Fibroblast of villous mesenchyme (primary cell): ENCODE measurements at places on chromosomes 6 and 20.

- DNase-seq: no peak
These were observed 81.9 kb downstream of the PLCB1 start for GRCh38 chr20:8213831-8214587.

DNA sequence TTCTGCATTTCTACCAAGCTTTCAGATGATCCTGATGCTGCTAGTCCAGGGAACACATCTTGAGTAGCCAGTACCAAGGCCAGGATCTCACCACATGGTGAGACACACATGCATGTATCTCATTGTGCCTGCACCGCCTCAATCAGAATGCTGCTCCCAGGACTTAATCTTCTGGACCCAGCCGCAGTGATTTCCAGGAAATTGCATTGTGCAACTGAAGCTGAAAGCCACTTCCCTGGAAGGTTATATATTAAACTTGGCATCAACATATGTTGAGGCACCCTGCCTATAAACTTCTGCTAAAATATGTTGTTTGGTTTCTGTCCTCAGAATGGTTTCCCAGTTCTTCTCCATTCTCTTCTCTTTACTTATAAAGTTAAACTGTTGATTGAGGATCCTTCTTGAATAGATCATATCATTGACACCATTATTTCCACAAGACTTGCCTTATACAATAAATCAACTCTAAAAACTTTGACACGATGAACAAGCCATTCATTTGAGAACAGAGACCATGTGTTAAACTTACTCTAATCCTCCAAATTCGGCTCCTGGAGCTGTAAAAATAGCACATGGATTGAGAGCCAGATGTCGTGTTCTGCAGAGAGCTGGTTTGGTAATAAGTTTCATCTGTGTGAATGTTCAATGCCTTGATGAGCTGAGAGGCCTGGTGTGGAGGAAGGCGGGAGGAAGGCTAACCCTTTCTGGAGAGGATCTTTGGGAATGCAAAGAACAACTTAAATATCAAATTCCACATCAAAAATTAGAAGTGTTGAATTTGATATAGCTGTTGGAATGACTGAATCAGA is 65.0 kb upstream of the PCSK2 start:
- no peak for DNase-seq

DNA sequence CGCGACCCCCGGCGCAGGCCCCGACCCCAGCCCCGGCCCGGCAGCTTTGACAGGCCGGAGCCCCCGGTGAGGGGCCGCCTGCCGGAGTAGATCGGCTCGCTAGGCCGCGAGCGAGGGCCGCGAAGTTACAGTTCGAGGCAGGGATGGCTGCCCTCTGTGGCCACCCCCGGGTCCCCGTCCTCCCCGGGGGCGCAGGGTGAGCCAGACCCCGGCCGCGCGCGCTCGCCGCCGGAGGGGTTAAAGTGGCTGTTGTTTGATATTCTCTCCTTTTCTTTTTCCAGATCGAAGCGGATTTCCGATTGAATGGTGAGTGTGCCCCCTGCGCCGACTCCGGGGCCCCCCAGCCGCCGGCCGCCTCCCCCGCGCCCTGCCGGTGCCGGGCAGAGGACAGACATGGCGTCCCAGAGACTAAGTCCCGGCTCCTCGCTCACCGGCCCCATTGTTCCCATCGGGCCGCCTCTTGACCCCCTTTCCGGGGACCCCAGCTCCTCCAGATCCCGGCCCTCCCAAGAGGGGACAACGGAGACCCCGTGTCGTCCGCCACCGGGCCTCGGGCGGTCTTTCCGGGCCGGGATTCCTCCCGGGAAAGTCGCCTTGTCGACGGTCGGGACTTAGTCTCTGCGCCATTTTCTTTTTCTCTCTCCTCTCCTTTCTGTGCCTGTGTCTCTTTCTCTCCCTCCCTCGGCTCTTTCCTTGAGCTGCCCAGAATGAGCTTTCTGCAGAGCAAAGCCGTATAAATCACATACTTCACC is 704 bp downstream of the TOP1 start:
- DNase-seq: no peak

GRCh38 chr6:125173341-125174095 is 19.9 kb downstream of the TPD52L1 start:
- no peak for DNase-seq

DNA sequence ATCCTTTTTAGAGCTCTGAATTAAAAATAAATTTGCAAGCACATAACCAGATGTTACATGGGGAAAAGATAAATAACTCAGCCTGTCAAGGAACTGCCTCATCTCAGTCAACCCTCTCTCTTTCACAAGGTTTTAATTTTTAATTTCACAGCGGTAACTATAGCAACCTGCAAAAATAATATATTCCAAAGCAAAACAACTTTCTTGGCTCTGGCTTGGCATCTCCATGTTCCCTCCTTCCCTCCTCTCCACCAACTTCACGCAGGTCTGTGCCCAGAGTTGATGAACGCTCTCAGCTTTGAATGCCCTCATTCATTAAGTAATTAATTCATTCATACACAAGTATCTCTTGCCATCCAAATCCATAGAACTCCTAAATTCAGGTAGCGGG is 32.5 kb upstream of the SIRPA start:
- no peak for DNase-seq
